ENCODE measurements at places on chromosomes 16 and 17. TPM values are rescaled to one million over a fixed set of nuclear protein-coding genes. Genes with fewer than 3 reads are reported as not detected.

- no peak overlapping the region for H3K27ac ChIP-seq
- no peaks in the 10 kb centered on the region for H3K4me1 ChIP-seq
- DNase-seq = no peak
- no peak overlapping the region for H3K4me3 ChIP-seq
- H3K36me3 ChIP-seq = no peaks in the 10 kb centered on the region
Measured at GRCh38 chr17:43931062-43931571, 11.2 kb downstream of the PPY start.

DNA sequence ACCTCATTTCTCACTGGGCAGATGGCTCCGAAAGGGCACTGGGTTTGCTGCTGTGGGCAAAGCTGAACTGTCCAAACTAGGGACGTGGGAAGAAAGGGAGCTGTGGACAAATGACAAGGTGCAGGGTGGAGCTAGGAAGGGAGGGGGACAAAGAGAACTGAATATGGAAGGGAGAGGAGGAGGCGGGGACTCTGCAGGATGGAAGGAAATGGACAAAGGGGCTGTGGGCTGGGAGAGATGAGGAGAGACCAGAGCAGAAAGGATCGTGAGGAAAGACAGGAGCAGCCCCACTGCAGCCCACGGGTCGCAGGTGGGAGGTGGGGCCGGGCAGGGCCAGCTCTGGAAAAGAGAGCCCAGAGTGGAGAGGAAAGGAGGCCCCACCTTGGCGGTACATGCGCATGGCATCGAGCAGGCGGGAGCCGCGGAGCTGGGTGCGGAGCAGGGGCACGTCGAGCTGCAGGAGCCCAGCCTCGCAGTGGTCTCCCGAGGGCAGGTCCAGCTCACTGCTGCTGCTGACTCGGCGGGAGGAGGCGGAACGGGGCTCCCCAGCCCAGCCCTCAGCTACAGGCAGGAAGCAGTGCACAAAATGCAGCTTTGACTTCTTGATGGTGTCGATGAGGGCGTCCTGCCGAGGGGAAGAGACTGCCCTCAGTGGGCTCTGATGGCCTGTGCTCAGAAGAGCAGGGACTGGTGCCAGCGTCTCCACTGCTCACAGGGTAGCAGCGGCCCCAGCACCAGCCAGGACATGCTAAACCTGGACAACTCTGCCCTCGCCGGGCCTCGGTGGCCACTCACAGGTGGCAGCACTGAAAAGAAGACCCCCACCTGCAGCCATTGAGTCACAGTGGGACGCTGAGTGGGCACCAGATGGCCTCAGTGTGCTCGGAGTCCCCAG is 66.8 kb downstream of the PIPOX start:
- no peak overlapping the region for H3K27ac ChIP-seq
- DNase-seq = no peak
- H3K36me3 ChIP-seq = peaks cover 13% of the 10 kb centered on the region
- no peaks in the 10 kb centered on the region for H3K27me3 ChIP-seq
- H3K4me3 ChIP-seq = no peak overlapping the region

Gene TPPP3
- total RNA-seq = not detected

DNA sequence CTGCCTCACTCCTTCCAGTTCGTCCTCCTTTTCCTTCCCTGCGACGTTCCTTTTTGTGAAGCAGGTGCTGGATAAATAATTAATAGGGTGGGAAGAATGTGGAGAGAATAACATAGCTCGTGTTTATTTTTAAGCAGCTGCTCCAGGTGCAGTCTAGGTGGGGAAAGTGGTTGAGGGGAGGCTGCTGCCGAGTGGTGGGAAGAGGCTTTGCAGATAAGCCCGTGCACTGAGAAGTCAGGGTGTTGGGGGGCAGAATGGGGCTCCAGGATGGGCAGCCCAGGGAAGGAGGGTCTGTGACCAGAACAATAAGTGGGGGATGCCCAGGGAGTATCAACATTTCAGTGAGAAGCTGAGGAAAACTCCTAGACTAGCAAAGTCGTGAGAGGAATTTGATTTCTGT is 300.5 kb downstream of the CPPED1 start:
- H3K27ac ChIP-seq = no peak overlapping the region
- no peak overlapping the region for H3K4me3 ChIP-seq
- no peaks in the 10 kb centered on the region for H3K27me3 ChIP-seq

Gene SLC22A31
- not detected for total RNA-seq

Gene TVP23A
- not detected for total RNA-seq

- peaks cover 78% of the 10 kb centered on the region for H3K36me3 ChIP-seq
- no peaks in the 10 kb centered on the region for H3K27me3 ChIP-seq
- H3K4me3 ChIP-seq = no peak overlapping the region
- no peak overlapping the region for H3K27ac ChIP-seq
- peaks cover 13% of the 10 kb centered on the region for H3K4me1 ChIP-seq
- peak; percentile 13 for DNase-seq
Measured at GRCh38 chr16:67034487-67034886, 5.5 kb downstream of the CBFB start.

- peak; percentile 44 for DNase-seq
- peaks cover 20% of the 10 kb centered on the region for H3K36me3 ChIP-seq
- peak overlapping the region; percentile 52 for H3K27ac ChIP-seq
- no peaks in the 10 kb centered on the region for H3K27me3 ChIP-seq
Measured at GRCh38 chr17:17752821-17753321, 71.6 kb downstream of the RAI1 start.

- DNase-seq = no peak
- H3K36me3 ChIP-seq = peaks cover 75% of the 10 kb centered on the region
- H3K4me3 ChIP-seq = no peak overlapping the region
- H3K4me1 ChIP-seq = no peaks in the 10 kb centered on the region
- no peak overlapping the region for H3K27ac ChIP-seq
- H3K27me3 ChIP-seq = no peaks in the 10 kb centered on the region
Measured at GRCh38 chr17:59038734-59039133, 67.9 kb downstream of the TRIM37 start.
